Stimulated activated CD4-positive, alpha-beta T cell treated with anti-CD3 and anti-CD28 coated beads, Interleukin-1b, Interleukin-23, amount 100 ng/mL, for 1 hour (primary cell): ENCODE measurements at places on chromosomes 2 and 18.

- no peak for DNase-seq
Measured at GRCh38 chr2:44616667-44617155, 255.0 kb downstream of the CAMKMT start.

- DNase-seq = no peak
Measured at GRCh38 chr2:157782057-157782845, 93.9 kb downstream of the ACVR1 start.

- DNase-seq = no peak
Measured at GRCh38 chr2:20224716-20225293, at the start of gene SDC1. TSS of gene SDC1 (minus strand) at chr2:20225130. CDS start at chr2:20224867, 263 bp downstream.

GRCh38 chr18:27040796-27041195 lies 144.3 kb downstream of the CHST9 start:
- no peak for DNase-seq

DNA sequence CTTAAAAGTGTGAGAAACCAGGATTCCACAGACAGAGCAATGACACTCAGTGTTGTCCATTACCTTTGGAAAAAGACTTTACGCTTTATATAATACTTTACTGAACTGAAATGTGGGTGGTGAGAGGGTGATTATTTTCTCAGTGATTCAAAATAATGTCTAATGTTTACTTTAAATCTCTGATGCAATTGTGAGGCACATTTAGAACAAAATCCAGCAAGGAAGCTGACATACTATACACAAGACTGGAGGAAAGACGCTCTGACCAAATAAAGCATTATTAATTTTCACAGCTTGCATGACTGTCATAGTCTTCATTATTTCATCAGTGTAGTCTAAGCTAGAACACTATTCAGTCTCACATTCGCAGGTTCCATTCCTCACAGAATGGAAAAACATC lies 34.1 kb upstream of the STAT1 start:
- no peak for DNase-seq

DNA sequence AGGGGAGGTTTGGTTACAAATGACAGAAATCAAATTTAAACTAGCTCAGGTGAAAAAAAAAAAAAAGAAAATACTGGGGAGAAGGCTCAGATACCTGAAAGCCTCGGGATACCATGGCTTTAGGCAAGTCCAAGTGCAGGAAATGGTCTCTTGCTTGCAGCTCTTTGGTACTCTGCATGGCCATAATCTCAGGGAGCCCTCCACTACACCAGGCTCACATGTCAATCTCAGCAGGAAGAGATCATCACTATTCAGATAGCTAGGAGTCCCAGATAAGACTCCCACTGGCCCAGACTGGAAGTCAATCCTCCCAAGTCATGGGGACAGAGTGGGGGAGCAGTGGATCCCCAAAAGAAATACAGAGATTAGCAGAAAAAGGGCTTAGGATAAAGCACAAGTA lies 64.8 kb upstream of the RALBP1 start:
- DNase-seq = no peak

- DNase-seq = no peak
Measured at GRCh38 chr18:35905436-35905835, 67.0 kb upstream of the RMP24 start.

DNA sequence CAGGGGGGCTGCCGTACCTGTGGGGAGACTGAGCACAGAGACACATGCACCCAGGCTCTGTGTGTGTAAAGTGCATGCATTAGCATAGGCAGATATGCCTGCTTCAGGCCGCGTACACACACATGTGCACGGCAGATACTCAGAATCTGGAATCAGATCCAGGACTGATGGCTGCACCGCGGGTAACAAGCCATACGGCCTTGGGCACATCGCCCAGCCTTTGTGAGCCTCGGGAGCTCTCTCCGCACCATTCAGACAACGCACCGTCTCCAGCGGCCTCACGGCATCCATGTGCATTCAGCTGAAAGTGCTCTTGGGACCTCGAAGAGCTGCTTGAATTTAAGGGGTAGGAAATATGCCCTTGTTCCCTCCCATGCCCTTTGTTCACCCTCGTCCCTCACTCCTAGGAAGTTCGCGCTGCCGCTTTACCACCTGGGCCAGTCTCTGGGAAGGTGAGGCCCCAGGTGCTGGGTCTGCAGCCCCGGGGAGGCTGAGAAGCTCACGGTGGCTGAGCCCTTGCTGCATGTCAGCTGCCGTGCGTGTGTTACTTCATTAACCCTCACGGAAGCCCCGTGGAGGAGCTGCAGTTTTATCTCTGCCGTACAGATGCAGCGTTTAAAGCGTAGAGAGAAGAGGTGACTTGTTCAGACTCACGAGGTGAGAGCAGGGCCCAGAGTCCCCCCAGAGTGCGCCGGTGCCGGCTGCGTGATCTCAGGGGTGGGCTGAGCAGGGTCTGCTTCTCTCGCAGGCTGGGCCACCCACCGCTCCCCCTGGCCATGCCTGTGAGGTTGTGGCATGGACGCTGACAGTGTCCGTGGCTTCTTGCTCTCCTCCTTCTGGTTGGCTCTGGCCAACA lies 377.7 kb upstream of the MYT1L start:
- DNase-seq = no peak

GRCh38 chr18:2237706-2238105 lies 333.6 kb downstream of the METTL4 start:
- no peak for DNase-seq
